Activated CD4-positive, CD25-positive, alpha-beta regulatory T cell treated with anti-CD3 and anti-CD28 coated beads, Interleukin-2, amount 50 U/mL, for 16 hours (primary cell): ENCODE measurements at places on chromosomes 4 and X.

- no peak for DNase-seq
These were observed 17.7 kb downstream of the FOXR2 start for GRCh38 chrX:55640854-55641253.

DNA sequence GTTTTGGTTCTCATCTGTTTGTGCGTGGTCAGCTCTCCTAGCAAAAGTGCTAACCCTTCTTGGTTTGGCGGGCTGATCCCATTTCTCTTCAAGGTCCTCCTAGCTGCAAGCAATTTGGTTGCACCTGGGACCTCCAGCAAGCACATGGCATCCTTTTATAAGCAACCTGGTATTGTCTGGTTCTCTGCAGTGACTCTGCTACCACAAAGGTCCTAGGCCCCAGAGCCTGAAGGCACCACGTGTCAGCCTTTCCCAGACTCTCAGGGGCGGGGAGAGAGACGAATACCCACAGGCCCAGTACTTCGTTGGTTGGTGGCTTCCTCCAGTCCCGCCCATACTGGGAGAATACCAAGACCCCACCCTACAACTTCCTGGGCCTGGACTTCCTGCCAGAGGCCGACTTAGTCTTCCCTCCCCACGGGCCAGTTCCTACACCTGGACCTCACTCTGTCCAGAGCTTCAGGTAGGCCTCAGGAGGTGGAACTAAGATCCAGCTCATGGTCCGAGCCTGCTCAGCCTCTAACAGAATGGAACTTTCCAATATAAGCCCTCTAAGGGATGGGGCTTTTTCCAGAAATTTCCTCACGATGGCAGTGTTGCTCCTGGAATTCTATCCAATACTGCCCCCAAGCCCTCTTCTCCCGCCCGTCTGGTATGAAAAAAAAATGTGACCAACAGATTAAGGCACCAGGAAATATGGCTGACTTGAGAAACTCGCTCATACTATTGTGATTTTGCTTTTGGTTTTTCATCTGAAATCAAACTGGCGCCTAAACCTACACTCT, 192.5 kb upstream of the STK26 start:
- DNase-seq = no peak

- DNase-seq = no peak
These were observed 886.9 kb downstream of the FAM133A start for GRCh38 chrX:94560930-94561329.

DNA sequence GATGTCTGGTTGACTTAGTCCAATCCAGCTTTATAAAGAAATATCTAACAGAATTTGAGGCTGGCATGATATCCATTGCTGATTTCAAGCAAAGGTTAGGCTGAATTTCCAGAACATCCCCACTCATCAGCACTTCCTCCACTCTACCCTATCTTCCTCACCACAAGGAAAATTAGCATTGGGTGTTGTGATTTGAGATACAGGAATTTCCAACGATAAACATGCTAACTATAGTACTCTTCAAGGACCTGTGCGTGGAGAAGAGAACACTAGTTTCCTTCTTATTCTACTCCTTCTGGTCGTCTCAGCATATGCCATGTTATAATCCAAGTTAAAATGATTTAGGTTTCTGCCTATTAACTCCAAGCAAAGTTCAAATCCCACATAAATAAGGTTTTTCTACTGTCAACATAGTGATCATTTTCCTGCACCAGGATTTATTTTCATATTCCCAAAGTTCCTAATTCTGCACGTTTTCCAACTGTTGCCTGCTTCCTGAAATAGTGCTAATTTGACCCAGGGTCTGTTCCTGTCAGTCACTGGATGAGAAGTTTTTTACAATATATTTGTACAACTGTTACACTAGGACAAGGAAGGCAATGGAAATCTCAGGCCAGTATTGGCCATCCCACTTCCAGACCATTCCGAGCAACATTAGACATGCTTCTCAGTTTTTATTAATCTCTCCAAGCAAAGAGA, 177.6 kb upstream of the EDNRA start:
- no peak for DNase-seq

GRCh38 chrX:123088930-123089329, 95.1 kb upstream of the GRIA3 start:
- DNase-seq = no peak

DNA sequence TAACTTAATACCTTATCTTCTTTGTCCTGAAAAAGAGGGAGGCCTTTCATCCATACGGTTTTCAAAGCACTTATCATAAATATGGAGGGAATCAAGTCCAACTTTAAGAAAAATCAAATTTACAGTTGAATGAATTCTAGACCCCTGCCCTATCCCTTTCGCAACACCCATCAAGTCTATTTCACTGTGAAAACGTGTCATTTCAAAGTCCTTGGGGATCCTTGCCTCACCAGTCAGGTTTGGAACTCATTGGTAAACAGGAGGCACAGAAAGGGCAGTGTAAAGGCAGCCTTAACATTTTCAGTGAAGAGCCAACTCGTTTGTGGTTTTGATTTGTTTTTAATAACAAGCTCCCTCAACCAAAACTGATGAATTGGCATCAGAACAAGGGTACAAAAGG, 66.5 kb downstream of the AMOT start:
- no peak for DNase-seq

DNA sequence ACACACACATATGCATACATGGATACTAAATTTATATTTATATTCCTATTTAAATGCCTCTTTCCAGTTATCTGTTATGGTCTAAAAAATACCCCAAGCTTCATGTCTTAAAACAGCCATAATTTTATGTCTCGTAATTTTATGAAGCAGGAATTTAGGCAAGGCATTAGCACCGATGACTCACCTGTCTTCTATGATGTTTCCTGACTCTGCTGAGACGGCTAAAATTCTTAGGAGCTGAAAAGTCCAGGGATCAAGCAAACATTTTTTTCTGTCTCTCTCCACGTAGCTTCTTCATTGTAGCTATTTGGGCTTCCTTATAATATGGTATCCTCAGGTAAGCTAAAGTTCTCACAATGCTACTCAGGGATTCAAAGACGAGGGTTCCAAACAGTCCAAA, 930.3 kb downstream of the STIM2 start:
- no peak for DNase-seq

DNA sequence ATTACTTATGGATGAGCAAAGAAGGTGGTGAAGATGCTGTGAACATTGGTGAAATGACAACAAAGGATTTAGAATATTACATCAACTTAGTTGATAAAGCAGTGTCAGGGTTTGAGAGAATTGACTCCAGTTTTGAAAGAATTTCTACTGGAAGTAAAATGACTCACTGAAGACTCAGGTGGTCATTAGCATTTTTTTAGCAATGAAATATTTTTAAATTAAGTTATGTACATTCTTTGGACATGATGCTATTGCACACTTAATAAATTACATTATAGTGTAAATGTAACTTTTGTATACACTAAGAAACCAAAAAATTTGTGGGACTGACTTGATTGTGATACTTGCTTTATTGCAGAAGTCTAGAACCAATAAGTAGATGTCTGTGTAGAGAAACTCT, 56.9 kb downstream of the USO1 start:
- DNase-seq = no peak

GRCh38 chr4:53481586-53481985, 104.1 kb downstream of the FIP1L1 start:
- no peak for DNase-seq

DNA sequence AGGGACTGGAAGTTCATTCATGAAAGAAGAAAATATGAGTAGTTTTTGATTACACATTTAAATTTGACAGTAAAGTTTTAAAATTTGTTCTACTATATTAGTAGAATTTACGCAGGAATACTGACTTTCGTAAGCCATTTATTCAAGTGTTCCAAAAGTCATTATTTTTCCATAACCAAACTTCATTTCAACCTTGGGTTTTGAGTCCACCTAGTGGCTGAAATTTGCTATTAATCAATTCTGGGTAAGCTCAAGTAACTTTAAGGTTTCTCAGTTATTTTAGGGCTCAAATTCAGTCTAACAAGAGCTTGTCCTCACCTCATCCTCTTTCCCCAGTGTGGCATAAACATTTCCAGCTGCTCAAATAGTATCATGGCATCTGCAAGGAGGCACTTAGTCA, 175.4 kb downstream of the SH3BGRL start:
- no peak for DNase-seq

GRCh38 chrX:124504111-124504983, 158.0 kb downstream of the SH2D1A start:
- no peak for DNase-seq

- DNase-seq = no peak
These were observed 348.6 kb downstream of the GRXCR1 start for GRCh38 chr4:43241104-43241503.

DNA sequence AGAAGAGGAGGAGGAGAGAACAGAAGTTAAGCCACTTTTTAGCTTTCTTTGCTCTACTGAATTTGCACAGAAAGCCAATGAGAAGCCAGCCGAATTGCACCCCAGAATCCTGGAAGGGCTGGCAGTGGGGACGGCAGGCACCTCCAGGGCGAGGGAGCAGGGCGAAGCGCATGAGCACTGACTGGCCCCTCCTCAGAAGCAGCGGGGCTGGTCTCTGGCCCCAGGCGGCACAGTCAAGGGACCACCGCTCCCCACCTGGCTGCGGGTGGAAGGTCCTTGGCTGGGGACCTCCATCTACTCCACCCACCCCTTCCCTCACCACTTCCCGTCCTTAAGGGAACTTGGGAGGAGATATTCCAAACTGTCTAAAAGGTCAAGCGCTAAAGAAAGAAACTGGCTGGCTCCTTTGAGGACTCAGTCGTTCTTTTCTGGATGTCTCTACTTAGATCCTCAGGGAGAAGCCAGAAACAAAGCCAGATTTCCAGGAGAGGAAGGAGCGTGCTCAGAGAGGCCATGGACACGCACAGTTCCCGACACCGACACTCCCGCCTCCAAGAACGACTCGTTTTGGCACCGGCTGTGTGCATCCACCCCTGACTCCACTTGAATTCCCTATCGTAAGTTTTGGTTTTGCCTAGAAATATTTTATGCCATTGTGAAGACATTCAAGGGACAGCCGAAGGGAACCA, 59.5 kb upstream of the CRMP1 start:
- DNase-seq = no peak

- no peak for DNase-seq
These were observed 352.1 kb downstream of the KCNIP4 start for GRCh38 chr4:21596521-21596920.

GRCh38 chr4:183182873-183183725, 84.0 kb downstream of the WWC2 start:
- no peak for DNase-seq

- DNase-seq = no peak
These were observed 240.1 kb upstream of the NOCT start for GRCh38 chr4:138775489-138775888.

- DNase-seq = no peak
These were observed 3.9 kb upstream of the OCIAD2 start for GRCh38 chr4:48910511-48910910.
